Epithelial cell of proximal tubule (primary cell): ENCODE measurements at places on chromosomes 4 and X. TPM values are rescaled to one million over a fixed set of nuclear protein-coding genes. Genes with fewer than 3 reads are reported as not detected.

NLGN4X gene
- 0.69 and 1.6 TPM in 2 replicates for total RNA-seq

PYURF gene
- total RNA-seq = 32.9 and 57.2 TPM in 2 replicates

MND1 gene
- total RNA-seq = 15.2 and 30.0 TPM in 2 replicates

KANTR gene
- 1.9 and 3.1 TPM in 2 replicates for total RNA-seq

DOK7 gene
- 0.51 and 0.81 TPM in 2 replicates for total RNA-seq

SHROOM3 gene
- 44.0 and 109 TPM in 2 replicates for total RNA-seq

TMEM271 gene
- total RNA-seq = not detected in 2 replicates

ARL9 gene
- total RNA-seq = 0.17 and 1.5 TPM in 2 replicates

ALB gene
- not detected in 2 replicates for total RNA-seq

GLRA2 gene
- not detected in 2 replicates for total RNA-seq

- no peak for DNase-seq
Observed at GRCh38 chrX:150410513-150410912, 47.4 kb downstream of the MAMLD1 start.

DNA sequence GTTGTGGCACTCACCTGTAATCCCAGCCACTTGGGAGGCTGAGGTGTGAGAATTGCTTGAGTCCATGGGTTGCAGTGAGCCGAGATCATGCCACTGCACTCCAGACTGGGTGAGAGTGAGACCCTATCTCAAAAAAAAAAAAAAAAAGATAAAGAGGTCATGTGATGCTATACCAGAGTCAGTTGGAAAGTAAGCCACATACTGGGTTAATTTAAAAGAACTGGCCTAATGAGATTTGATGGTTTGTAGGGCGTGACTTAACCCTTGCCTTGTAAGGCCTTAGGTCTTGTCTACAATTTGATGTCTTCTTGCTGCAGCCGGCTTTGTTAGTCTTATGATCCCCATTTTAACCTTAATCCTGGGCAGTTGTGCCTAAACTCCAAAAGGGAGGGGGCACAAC lies 5.2 kb downstream of the MGST2 start:
- no peak for DNase-seq

GRCh38 chr4:84956014-84956413 lies 10.5 kb downstream of the WDFY3 start:
- DNase-seq = no peak

DNA sequence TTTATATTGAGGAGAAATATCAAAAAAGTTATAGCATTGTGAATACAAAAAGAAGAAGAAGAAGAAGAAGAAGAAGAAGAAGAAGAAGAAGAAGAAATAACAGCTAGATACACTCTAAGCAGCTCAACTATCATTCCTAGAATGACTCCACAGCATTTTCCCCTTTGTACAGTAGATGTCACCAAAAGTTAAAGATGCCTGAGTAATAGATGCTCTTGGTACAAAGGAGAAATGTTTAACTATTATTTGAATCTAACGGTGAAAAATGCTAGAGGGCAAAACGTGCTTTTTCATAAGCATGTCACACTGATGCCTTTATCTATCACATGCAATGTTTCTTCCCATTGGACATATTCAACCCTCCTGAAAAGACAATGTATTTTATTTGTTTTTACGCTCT lies 178.4 kb upstream of the GPRIN3 start:
- DNase-seq = no peak

- DNase-seq = no peak
Observed at GRCh38 chrX:125947501-125947900, 218.6 kb downstream of the DCAF12L2 start.

DNA sequence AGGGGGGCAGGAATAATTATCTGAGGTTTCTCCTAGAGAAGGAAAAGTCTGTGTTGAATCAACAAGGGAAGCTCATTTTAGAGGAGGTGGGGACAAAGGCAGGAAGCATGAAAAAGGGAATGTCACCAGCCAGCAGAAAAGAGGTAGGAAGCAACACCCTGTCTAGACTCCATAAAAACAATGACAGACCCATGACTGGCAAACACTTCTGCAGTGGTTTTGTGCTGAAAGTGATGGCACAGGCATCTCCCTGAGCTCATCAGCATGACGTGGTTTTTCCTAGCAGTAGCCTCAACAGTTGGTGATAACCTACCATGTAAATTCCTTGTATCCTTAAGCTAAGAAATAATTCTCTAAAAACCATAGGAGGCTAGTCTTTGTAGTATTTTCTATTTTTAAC lies 110.7 kb upstream of the GALNT7 start:
- DNase-seq = no peak

DNA sequence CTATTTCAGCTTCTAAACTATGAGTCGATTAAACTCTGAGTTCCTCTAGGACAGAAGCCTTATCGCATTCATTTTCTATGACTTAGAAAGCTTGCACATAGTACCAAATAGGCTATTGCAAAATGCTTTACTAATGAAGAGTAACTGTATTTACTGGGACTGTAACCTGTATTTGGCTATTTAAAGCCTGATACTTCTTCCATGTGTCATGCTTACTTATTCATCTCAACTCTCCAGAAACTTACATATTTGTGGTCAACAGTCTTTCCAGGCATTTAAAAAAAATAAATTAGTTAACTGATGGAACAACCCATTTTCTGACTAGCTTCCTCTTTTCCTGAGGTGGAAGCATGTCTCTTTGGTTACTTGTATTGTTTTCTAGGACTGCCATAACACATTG lies 467.9 kb downstream of the PCDH11X start:
- no peak for DNase-seq

DNA sequence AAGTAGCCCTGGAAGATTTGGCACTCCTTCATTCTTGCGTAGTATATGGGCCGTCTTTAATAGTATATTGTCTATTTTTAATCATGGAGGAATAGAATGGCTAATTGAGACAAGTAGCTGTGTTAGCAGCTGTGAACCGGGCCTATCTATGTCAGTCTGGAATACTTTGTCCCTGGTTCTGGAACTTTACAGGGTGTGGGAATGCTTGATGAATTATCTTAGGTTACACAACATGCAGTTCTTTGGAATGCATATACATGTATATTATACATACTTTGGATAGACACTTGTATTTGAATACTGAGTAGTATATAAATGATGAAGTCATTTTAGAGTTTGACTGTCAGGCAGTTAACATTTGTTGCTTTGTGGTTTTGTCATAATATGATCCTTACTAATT lies 37.4 kb downstream of the PDLIM5 start:
- no peak for DNase-seq

GRCh38 chr4:79651456-79651855 lies 243.4 kb upstream of the GK2 start:
- DNase-seq = peak; percentile 63

DNA sequence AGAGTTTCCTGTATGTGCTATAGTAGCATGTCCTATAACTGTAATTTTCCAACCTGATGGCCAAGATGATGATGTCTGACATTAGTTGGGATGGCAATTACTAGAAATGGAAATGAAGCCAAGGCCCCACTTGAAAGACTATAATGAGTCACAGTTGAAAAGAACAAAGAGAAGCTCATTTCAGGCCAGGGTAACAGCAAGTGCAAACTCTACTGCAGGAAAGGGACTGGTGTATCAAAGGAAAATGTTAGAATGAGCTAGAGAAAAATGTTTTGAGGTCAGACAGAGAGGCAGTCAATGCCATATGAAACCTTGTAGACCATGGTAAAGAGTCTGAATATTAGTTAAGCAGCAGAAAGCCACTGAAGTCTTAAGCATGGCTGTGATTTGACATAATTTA lies 146.2 kb upstream of the SH3RF1 start:
- DNase-seq = no peak

DNA sequence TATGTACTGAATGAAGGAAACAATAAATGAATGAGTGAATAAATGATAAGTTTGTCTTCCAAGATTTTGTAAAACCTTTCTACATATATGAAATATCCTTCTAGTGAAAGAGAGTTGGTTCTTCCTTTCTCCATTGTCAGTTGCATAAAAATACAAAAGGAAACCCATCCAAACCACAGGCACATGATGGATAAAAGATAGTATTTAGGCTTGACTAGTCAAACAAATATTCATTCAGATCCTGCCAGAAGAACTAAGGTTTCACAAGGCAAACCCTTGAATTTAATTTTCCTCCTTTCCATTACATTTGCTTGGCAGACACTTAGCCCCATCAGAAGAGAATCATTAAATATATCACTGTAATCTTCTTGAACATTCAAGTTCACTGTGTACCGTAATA lies 208.4 kb downstream of the COL25A1 start:
- no peak for DNase-seq

- DNase-seq = no peak
Observed at GRCh38 chrX:20437683-20438082, 171.0 kb upstream of the RPS6KA3 start.

DNA sequence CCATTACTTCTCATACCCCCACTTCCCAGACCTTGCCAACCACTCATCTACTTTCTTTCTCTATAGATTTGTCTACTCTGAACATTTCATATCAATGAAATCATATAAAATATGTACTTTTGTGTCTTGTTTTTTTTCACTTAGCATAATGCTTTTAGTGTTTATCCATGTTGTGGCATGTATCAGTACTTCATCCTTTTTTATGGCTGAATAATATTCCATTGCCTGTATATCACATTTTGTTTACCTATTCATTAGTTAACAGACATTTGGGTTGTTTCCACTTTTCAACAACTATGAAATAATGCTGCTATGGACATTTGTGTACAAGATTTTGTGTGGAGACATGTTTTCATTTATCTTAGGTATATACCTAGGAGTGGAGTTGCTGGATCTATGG lies 324.1 kb downstream of the OPHN1 start:
- no peak for DNase-seq

DNA sequence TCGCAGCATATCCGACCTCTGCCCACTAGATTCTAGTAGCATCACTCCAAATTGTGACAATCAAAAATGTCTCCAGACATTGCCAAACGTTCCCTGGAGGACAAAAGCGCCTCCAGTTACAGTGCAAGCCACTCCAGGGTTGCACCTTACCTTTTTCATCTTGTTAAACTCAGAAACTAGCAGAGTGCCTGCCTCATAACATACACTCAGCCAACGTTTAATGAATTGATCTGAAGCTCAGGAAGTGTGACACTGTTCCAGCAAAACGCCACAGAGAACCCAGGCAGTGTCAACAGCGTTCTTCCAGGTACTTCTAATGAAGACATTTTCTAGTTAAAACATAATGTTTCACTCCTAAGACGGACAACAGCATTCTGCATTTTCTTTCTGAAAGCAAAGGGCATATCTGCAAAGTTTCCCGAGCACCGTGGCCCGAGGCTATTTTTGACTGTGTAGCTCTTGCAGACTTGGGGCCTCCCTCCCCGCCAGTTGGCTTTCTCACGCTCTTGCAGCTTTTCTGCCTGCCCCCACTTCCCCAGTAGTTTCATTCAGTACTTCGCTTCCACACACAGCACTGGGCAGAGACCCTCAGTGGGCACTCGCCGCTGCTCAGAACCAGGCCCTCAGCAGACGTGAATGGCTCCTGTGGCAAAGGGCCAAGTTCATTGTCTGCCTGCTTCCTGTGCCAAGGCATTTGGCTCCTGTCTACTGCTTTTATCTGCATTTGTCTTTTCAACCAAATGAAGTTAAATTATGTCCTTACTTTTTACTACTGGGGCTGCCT lies 133.4 kb upstream of the TTC29 start:
- DNase-seq = no peak

DNA sequence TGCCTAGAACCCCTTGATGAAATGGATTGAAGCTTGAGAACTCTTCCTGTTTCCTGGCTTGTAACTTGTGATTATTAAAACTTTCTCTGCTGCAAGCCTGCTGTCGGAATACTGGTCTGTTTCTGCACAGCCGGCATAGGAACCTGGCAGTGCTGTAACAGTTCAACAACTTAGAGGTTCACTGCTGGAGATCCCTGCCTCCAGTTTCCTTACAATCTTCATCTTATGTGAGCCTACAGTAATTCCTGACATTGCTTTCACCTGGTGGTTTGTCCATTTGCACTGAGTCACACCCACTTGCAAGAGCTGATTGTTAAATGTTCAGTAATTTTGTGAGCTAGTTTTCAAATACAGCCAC lies 1.3 kb upstream of the SEPSECS start:
- no peak for DNase-seq

GRCh38 chrX:69060631-69061408 lies 104.4 kb downstream of the PJA1 start:
- no peak for DNase-seq
